ENCODE measurements at places on chromosomes 4 and X.

- no peak for ATAC-seq
These were observed 84.0 kb downstream of the WWC2 start for GRCh38 chr4:183182873-183183725.

DNA sequence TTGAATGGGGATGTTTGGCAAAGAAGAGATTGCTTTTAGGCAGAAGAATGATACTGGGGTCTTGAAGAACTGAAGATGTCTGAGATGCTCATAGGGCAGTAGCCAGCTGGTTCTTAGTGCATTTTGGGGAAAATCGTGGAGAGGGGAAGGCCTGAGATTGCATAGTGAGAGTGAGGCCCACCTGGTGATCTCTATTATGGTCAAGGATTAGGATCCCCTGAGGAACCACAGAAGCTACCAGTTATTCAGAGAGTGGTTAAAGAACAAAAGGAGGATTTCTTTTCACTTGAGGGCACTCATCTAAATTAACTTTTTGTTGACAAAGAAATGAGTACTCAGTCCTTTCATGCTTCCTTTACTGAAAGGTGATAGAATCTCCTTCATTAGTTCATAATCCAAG lies 271.3 kb upstream of the HAND2 start:
- ATAC-seq = no peak

DNA sequence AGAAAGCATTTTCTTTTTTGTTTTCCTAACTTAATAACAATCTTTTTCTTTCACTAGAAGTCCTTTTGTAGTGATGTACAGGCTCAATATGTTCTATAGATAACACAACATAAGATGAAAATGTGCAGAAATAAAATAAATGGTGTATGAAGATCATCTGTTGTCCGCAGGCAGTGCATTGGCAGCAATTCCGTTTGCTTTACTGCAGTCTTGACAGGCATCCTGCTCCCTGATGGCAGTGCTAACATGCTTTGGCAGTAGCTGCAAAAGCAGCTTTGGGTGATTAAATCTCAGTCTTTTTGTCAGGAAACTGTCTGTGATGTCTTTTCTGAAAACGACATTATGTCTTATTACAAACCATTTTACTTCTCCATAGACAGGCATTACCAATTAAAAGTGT lies 131.4 kb downstream of the TRAM1L1 start:
- no peak for ATAC-seq

GRCh38 chr4:165464813-165465381 lies 86.1 kb downstream of the CPE start:
- ATAC-seq = no peak

- ATAC-seq = no peak
These were observed 133.0 kb upstream of the RASGEF1B start for GRCh38 chr4:81604683-81605218.

GRCh38 chrX:28960063-28960462 lies 372.8 kb downstream of the IL1RAPL1 start:
- ATAC-seq = no peak

DNA sequence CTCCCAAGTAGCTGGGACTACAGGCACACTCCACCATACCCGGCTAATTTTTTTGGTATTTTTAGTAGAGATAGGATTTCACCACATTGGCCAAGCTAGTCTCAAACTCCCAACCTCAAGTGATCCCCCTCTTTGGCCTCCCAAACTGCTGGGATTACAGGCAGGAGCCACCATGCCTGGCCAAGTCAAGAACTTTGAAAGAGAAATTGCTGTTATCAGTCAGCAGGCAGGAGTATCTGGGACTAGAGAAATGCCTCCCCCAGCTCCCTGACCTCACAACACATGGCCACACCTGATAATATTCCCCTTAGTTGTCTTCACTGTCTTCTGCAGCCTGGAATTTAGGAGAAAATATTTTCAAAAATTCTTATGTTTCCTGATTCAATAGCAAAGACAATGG lies 7.4 kb downstream of the TXK start:
- ATAC-seq = no peak

DNA sequence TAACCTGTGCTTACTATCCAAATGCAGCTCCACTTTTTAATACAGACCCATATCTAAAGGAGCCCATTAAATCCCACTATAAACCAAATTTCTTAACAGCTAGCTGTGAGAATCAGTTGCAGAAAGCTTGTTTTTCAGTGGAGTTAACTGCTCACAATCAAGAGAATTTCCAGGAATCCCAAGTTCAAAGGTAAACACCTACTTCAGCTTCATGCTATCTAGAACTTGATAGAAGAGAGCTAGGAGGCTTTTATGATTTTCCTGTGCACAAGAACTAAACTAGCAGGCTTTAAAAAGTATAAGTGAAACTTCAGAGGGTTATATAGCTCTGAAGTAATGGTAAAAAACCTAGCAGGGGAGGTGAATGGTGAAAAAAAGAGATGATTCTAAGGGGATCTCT lies 96.2 kb upstream of the PABPC4L start:
- no peak for ATAC-seq

DNA sequence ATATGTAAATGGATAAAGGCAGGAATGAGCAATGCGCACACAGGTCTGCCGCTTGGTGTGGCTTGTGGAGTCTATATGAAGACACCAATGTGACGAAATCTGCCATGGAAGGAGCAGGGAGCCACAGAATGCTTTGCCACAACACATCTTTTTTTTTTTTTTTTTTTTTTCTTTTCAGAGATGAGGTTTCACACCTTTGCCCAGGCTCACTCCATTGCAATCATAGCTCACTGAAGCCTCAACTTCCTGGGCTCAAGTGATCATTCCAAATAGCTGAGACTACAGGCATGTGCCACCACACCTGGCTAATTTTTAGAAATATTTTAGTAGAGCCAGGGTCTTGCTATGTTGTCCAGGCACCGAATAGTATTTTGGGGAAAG lies 17.4 kb upstream of the SLC34A2 start:
- no peak for ATAC-seq

GRCh38 chrX:69741721-69742120 lies 125.8 kb downstream of the EDA start:
- no peak for ATAC-seq

- ATAC-seq = no peak
These were observed 720.0 kb downstream of the PCDH18 start for GRCh38 chr4:136812100-136812880.

DNA sequence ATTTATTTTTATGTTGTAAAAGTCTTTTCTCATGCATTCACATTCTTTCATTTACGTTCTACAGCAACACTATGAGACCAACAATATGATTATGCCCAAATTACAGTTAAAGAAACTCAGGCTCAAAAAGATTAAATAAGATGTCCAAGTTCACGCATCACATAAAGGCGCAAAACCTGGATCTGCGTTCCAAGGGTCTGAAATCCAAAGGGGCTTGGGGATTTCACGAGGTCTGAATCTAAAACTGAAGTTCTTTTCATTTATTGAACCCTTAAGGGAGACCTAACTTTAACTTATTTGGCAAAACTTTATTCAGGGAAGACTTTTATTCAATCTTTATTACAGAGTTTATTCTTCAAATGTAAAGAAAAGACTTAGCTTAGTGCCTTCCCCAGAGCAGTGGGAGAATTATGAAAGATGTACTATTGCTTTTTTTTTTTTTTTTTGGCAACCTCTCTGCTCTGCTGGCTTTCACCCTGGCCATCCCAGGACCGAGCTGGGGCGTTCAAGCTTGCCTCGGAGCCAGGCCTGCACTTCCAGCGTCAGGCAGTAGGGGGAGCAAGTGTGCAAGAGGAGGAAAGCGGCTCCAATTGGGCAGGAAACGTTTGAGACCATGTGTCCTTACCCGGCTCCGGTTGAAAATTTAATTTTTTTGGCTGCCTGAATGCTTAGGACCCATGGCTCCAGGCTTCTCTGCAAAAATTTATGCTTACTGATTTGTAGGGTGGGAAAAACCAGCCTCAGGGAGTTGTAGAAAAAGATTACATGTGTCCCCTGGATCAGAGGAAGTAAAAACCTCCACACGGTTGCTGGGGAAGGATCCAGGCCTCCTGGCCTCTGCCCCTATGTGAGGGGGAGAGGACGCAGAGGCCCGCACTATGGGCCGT lies 344.3 kb upstream of the KLF3 start:
- ATAC-seq = peak; percentile 75

DNA sequence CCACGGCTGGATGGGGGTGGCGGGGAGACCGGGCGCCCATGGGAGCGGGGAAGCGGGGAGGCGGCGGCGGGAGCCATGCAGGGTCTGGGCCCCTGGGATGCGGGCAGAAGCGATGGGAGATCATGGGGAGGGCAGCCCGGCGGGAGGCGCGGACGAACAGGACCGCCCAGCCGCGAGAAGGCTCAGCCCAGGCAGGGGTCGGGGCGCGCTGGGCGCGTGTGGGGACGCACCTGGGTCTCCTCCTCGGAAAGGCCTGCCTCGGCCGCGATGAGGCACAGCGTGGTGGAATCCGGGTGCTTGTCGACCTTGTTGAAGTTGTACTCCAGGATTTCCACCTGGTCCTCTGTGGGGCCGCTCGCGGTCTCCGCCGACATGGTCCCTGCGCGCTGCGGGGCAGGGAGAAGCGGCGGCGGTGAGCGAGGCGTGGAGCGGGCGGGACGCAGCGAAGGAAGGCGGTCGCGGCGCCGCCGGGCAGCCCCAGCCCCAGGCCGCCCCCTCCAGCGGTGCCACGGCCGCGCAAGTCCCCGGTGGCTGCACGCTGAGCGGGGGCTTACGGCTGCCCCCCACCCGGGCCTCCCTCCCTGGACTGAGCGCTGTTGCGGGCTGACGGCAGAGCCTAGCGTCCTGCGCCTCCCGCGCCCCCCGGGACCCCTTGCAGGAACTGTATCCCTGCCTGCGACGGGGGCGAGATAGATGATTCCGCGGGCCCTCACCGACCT lies 25.3 kb downstream of the HOPX start:
- peak; percentile 18 for ATAC-seq

GRCh38 chr4:186149872-186150271 lies 41.5 kb upstream of the CYP4V2 start:
- ATAC-seq = no peak

GRCh38 chr4:83318666-83319065 lies 16.0 kb downstream of the HPSE start:
- no peak for ATAC-seq

DNA sequence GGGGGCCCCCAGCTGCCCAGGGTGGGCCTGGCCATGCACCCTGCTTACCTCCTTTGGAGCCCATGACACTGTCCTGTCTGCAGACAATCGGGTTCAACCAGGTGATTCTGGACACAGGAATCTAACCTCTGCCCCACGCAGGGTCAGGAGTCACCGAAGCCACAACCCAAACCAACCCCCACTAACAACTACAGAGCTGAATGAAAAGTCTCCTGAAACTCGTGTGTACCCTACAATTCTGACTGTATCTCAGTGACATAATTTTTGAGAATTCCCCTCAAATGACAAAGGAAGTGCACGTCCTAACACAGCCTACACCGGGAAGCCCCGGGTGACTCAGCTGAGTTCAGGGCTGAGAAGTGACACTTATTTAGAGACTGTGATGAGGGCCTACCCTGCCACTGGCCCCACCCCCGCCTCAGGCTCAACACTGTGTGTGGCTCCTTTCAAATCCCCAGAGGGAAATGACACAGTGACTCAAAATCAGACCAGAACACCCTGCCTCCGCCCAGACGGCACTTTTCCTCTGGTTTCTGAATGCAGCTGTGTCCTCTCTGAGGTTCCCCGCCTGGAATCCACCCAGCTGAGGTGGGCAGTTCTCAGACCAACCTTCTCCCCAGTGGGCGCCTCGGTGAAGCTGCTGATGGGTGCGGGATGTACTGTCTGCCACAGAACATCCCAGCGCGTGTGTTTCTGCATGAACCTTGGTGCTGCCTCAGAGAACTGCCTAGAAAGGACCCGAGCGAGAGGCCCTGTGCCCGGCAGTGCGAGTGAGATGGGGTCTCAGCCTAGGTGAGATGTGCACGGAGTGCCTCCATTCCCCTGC lies 9.9 kb downstream of the TNIP2 start:
- ATAC-seq = peak; percentile 98

GRCh38 chrX:17417372-17417771 lies 42.4 kb downstream of the NHS start:
- no peak for ATAC-seq

DNA sequence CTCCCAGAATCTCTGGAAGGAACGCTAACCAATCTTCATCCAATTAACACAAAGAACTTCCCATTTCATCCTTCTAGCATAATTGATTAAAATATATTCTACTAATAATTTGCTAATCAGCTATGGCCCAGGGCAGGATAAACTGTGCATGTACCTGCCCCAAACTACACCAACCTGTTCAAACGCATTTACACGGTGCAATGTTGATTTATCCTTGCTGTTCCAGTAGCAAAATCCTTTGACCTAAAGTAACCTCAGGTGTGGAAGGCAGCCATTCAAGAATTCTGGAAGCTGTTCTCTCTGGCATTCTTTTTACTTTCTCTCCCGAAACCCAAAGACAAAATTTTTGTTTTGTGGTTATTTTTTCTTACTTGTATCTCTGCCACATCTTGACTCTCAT lies 309.4 kb downstream of the ZNF674 start:
- ATAC-seq = no peak

- ATAC-seq = no peak
These were observed 47.6 kb downstream of the NHSL2 start for GRCh38 chrX:71958281-71958675.

DNA sequence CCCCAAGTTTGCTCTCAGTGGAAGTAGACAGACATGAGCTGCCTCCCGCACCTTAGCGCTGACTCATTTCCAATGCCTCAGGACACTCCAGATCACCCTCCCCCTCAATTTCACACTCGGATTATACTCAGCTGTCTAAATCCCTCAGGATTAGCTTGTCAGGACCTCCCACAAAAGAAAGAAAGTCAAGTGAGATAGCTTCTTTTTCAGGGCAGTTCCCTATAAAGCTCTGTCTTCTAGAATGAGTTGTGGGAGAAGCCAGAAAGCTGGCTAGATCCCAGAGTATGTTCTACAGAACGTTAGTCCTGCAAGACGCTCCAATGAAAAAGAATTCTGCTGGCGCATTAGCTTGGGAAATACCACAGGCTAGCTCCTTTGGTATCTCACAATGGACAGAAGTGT lies 51.2 kb upstream of the MTNR1A start:
- ATAC-seq = no peak

DNA sequence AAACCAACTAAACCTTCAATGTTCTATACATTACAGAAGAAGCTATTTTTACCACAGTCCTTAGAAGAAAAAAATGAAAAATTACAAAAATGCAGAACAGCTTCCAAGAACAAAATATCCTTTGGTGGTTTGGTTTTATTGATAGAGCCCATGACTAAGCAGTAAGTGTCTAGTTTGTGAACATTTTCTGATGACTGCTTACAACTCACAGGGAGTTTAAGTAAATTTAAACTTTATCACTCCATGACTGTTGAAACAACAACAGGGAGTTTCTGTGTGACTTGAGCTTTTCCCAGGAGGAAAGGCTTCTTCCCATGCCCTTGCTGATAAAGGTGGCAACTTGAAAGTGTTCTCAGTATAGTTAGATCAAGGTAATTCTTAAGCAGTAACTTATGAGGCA lies 2.9 kb downstream of the PF4 start:
- ATAC-seq = no peak

DNA sequence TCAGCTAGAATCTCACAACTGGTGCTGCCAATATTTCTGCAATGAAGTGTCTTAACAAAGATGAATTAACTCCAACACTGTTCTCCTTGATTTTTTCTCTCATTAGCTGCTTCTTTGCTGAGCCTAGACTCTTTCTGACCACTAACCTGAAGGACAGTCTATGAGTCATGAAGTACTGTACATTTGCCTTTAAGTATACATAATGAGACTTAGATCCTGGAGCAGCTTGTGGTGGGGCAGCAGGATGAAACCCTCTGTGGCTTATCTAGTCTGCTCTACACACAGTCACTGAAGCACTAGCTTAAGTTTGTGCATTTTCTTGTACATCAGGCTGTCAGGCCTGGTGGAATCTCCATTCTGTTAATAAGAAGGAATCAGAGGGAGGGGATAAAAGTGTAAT lies 307.4 kb upstream of the SMIM31 start:
- ATAC-seq = no peak
